ENCODE measurements at places on chromosomes 6 and 20.

DNA sequence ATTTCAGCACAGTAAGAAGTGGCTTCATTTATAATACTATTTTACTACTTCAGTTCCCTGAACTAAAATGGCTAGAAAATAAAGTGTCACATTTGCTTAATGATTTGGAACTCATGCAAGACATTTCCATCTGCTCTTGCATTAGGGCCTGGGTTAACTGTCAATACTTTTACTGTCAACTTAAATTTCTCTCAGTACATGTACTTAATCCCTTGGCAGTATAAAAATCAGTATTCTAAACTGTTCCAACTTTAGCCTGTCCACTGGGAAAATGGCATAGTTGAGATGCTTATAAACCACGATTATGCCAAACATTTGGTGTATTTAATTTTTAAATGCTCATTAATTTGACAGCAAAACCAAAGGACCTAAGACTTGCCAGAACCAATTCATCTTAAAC lies 154.5 kb downstream of the ASCC3 start:
- no peak for DNase-seq

- no peak for DNase-seq
These were observed 9.5 kb upstream of the AFG1L start for GRCh38 chr6:108285381-108285780.

- DNase-seq = no peak
These were observed 2.5 kb downstream of the SASH1 start for GRCh38 chr6:148345176-148345575.

DNA sequence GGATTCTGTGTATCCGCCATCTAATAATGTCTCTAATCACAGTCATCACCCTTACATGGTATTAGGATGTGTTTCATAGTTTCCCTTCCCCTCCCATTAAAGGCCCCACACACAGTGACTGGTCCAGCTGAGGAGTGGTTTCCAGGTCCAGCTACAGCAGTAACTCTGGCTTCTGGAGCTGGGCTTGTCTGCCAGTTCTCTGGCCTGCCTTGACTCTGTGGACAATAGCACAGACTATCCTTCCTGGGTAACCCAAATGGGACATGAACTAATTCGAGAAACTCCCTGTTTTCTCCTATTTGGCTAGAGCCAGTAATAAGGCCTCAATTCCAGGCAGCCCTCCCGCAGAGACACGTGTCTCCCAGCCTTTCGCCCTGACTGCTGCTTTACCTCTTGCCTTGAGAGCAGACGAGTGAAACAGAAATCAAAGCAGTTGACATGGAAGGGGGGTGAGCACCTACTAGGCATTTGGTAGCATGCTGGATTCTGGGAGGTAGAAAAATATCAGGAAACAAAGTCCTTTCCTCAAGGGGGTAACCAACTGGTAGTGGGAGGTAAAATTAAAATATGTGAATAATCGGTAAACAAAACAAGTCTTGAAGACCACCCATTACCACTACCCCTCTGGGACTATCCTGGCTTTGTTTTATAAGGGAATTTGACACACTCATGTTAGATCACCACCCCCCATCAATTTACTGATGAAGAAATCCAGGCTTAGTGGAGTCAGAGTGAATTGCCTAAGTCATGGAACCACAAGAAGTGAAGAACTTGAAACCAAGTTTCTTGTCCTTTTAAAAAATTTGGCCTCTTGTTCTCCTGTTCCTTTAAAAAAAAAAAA lies 1.2 kb downstream of the TRAF3IP2 start:
- peak; percentile 87 for DNase-seq

DNA sequence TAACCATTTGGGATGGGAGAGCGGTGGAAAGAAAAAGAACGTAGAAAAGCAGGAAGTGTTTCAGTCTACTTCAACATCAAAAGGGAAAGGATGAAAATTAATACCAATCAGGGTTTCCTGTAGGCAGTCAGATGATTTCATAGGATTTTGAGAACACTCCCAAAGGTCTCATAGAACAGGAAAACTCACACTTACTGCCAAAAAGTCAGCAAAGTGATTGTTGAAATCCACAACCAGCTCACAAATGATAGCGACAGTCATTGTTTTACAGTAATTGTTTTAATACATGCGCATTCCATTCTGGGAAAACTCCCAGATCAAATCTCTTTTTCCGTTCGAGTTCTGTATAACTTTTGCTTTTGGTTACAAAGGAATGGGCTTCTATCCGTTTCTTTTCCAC lies 5.3 kb upstream of the CNKSR3 start:
- no peak for DNase-seq

DNA sequence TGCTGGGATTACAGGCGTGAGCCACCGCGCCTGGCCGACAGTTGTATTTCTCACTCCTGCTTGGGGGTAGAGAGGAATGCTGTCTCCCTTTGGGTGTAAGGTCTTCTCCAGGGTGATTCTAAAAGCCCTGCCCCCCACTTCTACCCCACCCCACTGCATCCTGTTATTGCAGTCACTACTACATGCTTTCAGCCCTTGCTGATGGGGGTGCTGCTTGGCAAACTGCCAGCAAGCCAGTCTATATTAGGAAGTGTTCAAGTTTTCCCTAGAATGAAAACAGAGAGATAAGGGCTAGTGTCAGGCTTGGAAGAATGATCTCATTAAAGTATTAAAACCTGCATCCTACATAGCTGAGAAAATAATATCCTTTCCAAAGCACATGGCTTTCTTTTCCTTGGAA lies 31.3 kb downstream of the TTI1 start:
- DNase-seq = no peak

GRCh38 chr6:15026832-15027231 lies 219.0 kb upstream of the JARID2 start:
- no peak for DNase-seq

DNA sequence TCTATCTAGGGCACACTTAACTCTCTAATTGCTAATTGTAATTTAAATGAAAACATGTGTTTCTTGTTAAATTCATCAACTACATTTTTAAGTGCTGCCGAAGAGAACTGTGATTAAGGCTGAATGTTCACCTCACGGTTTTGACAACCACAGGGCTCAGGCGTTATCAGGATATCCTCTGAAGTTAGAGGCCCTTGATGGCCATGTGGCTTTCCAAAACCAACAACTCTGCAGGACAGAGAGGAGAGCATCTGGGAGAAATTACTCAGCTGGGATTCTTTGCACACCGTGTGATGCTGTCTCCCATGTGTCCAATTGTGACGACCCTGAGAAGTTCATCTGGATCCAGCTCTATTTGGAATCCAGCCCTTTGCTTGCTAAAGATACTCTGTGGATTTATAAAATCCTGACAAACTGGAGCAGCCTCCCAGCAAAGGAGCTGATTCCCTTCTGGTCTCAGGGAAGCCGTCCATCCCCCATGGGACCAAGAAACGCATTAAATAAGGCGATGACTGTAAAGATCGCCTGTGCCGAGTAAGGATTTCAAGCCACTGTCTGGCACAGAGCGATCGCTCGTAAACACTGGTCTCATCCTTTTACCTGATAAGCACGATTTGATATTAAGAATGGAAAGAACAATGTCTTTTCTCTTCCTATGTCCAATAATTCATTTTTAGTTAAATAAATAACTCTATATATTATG lies 401.1 kb downstream of the CD83 start:
- no peak for DNase-seq

DNA sequence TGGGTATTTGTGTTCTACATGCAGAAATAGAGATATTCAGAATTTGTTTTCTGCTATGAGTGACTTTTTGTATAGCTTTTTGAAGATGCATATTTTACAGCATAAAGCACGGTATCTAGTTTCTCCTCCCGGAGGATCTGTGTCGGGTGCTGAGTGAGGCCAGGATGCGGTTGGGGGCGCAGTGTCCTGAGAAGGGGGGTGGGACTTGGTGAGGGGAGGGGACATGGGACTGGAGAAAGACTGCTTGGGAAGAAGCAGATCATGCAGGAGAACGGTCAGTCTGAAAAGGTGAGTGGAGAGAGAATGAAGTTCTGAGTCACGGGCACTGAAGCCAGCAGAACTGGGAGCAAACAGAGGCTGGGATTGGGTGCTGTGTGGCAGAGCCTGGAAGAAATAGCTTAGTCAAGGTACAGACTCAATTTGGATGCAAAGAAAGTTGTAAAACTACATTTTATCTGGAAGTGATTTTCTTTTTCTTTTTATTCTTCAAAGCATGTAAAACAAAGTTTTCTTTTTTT lies 44.0 kb downstream of the STX11 start:
- DNase-seq = no peak

- no peak for DNase-seq
These were observed 33.7 kb downstream of the RNF146 start for GRCh38 chr6:127300411-127300810.

DNA sequence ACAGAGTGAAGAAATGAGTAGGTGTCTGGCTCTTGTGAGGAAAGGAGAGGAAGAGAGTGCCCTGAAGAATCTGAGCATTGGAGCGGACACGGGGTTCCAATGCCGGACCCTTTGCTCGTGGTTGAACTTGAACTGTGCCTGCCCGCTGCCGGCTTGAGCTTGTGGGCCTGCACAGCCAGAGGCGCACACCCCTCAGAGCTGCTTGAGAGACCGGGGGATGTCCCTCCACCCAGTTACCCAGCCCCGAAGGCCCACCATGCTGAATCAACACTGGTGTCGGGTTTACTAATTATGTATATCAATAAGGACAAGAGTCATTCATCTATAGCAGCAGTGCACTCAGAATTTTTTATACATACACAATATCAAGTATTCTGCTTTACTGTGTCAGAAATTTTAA lies 218.3 kb upstream of the CST7 start:
- DNase-seq = no peak

DNA sequence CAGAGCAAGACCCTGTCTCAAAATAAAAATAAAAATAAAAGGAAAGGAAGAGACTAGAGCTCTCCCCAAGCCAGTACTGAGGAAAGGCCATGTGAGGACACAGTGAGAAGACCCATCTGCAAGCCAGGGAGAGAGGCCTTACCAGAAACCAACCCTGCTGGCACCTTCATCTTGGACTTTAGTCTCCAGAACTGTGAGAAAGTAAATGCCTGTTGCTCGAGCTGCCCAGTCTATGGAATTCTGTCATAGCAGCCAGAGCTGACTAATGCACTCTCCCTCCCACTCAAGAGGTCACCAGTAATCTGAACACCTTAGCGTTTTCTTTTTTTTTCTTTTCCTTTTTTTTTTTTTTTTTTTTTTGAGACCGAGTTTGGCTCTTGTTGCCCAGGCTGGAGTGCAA lies 7.3 kb upstream of the PRPH2 start:
- no peak for DNase-seq

DNA sequence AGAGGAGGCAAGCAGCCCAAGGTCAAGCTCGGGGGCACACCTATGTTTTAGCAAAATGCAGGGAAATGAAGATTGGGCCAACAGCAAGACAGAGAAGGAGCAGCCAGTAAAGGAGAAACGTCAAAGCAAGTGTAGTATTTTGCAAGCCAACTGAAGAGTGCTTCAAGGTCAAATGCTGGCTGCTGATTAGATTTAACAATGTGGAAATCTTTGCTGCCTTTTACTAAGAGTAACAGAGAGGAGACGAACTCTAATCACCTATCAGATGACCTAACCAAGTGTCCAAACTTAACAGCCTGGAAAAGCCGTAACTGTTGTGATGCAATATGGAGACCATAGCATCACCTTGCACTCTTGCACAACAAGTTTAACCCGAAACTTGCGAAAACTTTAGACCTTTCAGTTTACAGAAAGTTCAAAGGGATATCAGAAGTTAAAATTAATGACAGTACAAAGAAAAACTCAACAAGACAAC lies 30.4 kb downstream of the AKIRIN2 start:
- DNase-seq = peak; percentile 83

GRCh38 chr6:39804466-39805065 lies 12.4 kb downstream of the DAAM2 start:
- no peak for DNase-seq

GRCh38 chr6:21590346-21590745 lies 3.2 kb upstream of the SOX4 start:
- no peak for DNase-seq

GRCh38 chr6:36720251-36721141 lies 22.9 kb downstream of the RAB44 start:
- DNase-seq = no peak

DNA sequence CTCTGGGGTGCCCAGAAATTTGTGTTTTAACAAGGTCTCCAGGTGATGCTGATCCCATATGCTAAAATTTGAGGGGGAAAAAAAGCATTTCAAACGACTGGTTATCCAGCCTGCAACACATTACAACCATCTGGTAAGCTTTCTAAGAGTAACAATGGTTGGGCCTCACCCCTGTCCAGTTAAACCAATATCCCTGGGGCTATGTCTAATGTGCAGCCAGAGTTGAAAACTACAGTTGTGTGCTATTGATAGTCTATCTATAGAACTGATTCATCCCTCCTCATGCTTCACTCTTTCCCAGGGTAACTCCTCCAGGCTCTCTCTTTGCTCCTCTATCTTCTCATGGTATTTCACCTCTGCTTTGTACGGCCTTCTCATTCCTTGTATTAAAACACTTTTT lies 458.3 kb downstream of the MMUT start:
- DNase-seq = no peak

GRCh38 chr6:117270055-117270842 lies 4.9 kb downstream of the VGLL2 start:
- no peak for DNase-seq

- DNase-seq = no peak
These were observed 162.8 kb downstream of the ZFAND3 start for GRCh38 chr6:37982317-37982716.

GRCh38 chr6:52517502-52518278 lies 59.2 kb downstream of the TRAM2 start:
- peak; percentile 16 for DNase-seq

DNA sequence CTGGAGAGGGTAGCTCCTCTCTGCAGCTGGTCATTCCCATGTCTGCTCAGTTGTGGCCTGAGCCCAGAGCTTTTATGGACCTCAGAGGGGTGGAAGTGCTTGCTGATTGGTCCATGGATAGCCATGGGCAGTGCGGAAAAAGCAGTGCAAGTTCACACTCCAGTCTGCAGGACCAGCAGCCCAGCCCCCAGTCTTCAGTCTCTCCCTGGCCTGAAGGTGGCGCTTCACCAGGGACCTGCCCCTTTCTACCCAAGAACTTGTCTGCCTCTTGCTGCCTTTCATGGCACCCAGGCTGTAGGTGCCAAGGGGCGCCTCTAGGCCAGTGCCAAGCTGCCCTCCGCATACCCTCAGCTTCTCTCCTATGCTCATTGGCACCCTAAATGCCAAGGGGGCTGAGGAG lies 91.0 kb downstream of the TBXT start:
- DNase-seq = no peak

DNA sequence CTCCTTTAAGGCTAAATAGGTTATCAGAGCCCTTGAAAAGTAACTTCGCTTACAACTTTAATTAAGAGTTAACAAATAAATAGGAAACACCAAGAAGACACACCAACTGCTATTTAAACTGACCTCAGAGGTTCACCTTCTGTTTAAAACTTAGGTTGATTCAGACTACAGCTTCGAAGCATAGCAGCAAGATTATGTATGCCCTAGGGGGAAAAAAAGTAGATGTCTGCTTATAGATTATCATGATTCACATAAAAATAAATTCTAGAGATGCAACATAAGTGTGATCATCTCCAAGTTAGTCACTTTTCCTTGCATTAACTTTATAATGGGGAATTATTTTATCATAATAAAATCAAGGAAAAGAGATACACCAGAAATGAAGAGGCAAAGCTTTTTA lies 8.9 kb downstream of the PNISR start:
- DNase-seq = no peak

GRCh38 chr6:84804720-84805119 lies 40.3 kb upstream of the TBX18 start:
- DNase-seq = no peak

Data from AML-193 (cell line).